Activated naive CD4-positive, alpha-beta T cell treated with anti-CD3 and anti-CD28 coated beads, Interleukin-2, amount 10 ng/mL, durations not matched to agents 7 days and 5 days (primary cell): ENCODE measurements at places on chromosomes 11 and 22.

- DNase-seq: no peak
These were observed 12.9 kb upstream of the FAT3 start for GRCh38 chr11:92211576-92212167.

GRCh38 chr11:109036011-109036410 is 371.1 kb downstream of the DDX10 start:
- DNase-seq: no peak

GRCh38 chr11:130462101-130462885 is 13.8 kb downstream of the ADAMTS15 start:
- no peak for DNase-seq

DNA sequence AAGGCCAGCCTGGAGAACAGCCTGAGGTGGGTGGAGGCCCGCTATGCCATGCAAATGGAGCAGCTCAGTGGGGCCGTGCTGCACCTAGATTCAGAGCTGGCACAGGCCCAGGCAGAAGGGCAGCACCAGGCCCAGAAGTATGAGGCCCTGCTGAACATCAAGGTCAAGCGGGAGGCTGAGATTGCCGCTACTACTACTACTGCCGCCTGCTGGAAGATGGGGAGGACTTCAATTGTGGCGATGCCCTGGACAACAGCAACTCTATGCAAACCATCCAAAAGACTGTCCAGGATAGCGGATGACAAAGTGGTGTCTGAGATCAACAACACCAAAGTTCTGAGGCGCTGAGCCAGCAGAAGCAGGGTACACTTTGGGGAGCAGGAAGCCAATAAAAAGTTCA is 3.1 kb upstream of the TMEM218 start:
- no peak for DNase-seq

- no peak for DNase-seq
These were observed 37.1 kb downstream of the HIRA start for GRCh38 chr22:19394274-19395050.

DNA sequence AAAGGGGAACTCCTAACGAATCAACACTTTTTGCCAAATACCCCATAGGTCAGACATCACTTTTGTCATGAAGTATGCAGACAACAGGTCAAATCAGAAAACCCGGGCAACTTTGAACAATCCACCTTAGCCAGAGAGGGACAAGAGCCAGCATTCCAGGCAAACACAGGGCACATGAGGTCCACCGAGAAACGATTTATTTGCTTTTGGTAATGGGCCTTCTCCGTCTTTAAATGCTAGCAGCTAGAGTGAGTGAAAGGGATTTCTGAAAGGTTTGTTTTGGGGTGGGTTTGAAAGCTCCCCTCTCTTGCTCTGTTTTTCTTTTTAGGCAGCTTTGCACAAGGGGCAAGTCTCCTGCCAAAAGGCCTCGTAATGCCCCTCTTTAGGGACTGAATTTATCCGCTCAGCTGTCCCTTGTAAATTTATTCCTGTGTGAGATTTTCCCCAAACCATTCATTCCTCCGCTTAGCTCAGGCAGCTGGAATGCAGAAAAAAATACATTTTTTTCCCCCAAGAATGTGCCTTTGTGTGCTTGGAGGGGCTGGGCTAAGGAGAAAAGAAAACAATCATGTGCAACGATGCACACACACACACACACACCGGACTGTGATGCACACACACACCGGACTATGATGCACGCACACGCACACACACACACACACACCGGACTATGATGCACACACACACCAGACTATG is 196.9 kb downstream of the SNX19 start:
- DNase-seq: no peak

DNA sequence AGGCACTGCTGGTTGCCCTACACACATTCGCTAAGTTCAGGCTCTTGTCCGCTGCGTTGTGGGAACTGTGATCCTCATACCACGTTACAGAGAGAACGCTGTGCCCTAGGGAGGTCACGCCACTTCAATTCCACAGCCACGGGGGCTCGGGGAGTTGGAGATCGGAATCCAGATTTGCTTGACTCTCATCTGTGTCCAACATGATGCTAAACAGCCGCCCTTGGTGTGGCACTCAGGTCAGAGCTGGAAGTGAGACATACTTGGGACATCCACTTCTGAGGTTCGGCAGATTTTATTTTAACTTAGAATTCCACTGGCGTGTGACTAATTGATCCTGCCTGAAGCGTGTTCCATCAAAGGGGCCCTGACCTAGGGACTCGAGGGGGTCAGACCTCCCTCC is 41.7 kb downstream of the RIBC2 start:
- no peak for DNase-seq

- no peak for DNase-seq
These were observed 440.9 kb upstream of the RAG2 start for GRCh38 chr11:37038911-37039310.
